ENCODE measurements at places on chromosomes 2 and 18.

DNA sequence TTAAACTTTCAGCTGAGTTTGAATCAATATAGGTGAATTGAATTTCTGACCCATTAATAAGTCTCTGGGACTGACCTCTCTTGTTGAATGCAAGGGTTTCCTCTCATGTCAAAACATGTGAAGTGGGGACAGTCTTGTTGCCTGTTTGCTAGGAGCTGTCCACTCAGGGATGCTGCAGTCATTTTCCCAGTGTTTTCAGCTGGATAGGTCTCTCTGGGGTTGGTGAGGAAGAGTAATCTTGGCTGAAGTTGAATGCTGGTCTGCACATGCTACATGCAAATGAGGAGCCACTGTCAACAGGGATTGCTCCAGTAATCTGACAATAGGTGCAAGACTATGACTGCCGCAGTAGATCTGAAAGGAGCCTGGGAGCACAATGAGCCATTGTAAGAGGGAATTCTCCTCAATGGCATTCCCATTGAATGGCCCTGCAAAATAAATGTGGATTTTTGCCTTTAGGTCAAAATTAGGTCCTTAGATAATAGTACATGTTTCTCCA, 34.1 kb upstream of the IL1RL1 start:
- no peak for DNase-seq

- no peak for DNase-seq
These were observed 503.6 kb upstream of the TNP1 start for GRCh38 chr2:217363470-217363869.

DNA sequence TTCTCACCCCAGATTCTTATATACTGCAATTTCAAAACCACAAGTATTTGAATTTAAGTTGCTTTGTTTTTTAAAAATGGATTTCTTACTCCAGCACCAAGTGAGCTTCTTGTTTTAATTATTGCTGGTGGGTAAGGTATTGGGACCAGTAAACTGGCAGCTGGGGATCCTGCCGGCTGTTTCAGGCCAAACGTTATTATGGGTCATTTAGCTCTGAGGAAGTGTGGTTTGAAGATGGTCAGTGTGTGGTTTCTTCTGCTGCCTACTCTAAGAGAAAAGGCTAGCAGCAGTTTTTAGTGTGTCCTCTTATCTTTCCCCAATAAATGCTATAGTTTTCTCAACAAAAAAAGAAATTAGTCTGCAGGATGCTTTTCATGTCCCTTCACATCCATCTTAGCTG, 30.6 kb downstream of the CFAP221 start:
- no peak for DNase-seq

- DNase-seq, result no peak
These were observed 100.7 kb downstream of the EHBP1 start for GRCh38 chr2:62806231-62806630.

DNA sequence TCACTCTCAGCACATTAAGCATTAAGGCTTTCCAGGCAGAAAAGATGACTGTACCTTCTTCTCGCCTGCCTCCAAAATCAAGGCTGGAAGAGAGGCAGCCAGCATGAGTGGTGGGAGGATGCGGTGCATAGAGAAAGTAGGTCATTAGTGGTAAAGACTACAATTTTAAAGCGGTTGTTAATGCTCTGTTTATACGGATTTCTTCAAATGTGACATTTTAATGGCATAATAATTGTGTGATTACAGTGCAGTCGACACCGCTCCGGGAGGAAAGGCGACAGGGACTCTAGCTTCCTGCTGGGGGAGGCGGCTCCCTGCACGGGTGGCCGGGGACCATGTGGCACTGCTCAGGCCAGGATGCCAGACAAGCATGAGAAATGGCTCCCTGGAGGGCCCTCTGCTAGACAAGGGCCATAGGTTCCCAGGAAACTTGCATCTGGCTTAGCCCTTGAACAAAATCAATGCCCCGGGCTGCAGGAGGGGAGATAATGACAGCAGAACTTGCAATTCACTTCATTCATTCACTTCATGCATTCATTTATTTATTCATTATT, 129.6 kb downstream of the GALNT14 start:
- no peak for DNase-seq

DNA sequence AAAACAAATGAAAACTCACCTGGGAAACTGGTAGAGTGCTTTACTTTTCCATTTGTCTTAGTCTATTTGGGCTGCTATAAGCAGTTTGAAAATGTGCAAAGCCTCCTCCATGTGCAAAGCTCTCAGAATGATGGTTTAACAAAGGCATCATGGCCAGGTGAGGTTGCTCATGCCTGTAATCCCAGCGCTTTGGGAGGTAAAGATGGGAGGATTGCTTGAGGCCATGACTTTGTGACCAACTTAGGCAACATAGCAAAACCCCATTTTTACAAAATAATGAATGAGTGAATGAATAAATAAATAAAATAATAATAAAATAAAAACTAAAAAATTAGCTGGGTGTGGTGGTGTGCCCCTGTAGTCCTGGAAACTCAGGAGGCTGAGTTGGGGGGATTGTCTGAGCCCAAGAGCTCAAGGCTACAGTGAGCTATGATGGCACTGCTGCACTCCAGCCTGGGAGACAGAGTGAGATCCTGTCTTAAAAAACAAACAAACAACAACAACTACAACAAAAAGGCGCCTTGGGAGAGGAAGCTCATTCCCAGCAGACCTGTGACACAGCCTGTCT, 71.8 kb downstream of the MYCN start:
- no peak for DNase-seq

DNA sequence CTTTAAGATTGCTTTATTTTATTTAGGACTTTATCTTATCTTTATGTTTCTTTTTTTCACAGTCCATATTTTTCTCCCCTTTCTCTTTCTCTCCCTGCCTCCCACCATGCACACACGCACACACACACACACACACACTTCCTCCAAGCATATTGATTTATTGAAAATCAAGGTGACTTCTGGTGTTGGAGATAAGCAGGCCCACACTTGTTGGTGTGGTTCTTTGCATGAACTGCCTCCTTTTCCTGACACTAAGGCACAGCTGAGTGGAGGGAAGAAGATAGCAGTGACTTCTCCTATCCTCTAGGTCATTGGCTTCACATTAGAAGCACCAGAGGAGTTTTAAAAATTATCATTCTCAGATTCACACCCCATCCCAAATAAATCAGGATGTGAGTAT, 18.0 kb downstream of the TBR1 start:
- DNase-seq, result no peak

DNA sequence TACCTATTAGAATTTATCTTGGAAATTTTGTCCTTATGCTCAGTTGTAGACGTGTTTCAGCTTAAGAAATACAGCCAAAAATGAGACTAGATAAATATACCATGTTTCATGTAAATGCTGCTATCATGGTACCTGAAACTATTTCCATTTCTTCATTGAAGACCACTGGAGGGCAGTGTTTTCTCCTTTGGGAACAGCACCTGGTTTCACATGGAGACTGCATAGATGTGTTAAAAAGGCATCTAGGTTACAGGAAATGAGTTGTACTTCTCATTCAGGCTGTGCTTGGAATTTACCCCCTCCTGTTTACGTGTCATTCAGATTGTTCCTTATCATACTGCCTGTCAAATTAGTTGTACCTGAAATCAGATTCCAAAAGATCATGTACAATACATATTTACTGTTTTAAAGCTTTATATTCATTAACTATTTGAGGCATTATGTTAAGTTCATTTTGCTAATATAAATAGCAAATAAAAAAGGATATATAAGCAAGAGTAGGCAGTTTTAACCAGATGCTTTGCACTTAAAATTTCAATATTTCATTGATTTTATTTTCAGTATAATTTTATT, 57.3 kb upstream of the PSMD14 start:
- DNase-seq, result no peak

- no peak for DNase-seq
These were observed 28.6 kb downstream of the TEX44 start for GRCh38 chr2:231621051-231621879.

GRCh38 chr2:136207030-136207623, 89.2 kb upstream of the CXCR4 start:
- DNase-seq, result no peak

GRCh38 chr2:239561446-239562001, 160.7 kb upstream of the HDAC4 start:
- no peak for DNase-seq

DNA sequence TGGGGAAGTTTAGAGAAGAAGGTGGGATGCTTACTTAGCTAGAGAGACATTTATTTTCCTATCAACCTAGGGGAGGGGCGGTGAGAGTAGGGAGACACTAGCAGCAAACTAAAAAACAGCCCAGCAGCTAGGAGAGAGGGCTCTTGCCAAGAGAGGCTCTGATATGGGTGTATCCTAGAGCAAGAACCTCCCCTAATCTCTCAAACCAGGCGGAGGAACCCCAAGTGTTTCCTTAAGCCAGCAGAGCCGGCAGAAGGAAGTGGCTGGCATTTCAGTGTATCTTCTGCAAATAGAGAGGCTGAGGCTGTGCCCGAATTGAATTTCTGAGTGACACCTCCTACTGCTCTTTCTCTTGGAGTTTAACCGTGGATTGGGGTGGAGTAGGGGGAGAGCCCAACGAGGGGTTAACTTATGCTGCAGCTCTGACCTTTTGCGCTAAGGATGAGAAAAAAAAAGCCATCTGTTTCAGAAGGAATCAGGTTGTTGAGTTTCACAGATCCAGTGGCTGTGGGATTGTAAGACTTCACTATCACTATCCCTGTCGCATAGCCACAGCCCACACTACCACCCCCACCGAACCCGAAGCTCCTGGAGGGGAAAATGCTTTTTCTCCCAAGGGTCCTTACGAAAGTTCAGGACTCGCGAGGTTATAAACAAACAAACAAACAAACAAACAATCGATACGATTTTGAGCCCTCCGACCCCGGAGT, 1.4 kb downstream of the ST8SIA5 start:
- no peak for DNase-seq

DNA sequence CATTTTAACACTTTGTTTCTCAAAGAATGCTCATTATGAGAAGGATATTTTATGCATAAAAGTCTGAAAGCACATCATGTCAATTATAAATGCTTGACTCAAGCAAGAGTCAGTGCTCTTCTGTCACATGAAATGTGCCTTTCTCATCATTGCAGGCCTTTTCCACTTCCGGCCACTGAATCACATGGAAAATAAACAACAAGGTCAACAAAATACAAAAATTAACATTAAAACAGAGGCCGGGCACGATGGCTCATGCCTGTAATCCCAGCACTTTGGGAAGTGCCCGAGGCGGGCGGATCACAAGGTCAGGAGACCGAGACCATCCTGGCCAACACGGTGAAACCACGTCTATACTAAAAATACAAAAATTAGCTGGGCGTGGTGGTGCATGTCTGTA, 480.6 kb downstream of the SPAG16 start:
- no peak for DNase-seq

DNA sequence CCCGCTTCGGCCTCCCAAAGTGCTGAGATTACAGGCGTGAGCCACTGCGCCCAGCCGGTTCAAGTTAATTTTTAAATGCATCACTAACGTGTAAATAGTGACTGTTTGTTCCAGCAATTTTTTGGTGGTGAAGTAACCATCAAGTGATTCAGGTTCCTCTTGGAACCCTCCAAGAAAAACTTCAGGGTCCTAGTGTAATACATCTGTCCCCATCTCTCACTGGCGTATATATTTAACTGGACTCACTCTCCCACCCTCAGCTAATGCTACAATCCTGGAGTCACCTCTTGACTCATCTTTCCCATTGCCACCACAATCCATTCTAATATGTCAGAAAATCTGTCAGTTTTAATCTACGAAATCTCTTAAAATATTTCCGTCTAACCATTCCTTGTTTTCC, 10.3 kb downstream of the SULT1C4 start:
- no peak for DNase-seq

DNA sequence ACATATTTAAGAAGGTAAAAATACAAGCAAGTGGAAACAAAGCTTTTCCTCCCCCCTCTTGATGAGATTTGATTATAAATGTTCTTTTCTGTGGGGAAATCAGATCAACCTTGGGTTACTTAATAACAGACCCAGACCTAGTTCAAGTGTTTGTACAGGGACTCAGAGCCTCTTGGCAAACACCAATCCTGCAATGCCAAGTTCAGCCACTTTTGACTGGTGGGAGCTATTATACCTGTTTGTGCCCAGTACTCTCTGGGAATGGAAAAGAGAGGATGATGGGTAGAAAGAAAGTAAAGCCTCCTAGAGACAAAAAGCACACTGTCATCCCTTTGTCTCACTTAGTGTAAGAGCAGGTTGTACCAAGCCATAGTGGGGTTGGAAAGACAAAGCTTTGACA, 63.8 kb upstream of the EPHA4 start:
- no peak for DNase-seq

DNA sequence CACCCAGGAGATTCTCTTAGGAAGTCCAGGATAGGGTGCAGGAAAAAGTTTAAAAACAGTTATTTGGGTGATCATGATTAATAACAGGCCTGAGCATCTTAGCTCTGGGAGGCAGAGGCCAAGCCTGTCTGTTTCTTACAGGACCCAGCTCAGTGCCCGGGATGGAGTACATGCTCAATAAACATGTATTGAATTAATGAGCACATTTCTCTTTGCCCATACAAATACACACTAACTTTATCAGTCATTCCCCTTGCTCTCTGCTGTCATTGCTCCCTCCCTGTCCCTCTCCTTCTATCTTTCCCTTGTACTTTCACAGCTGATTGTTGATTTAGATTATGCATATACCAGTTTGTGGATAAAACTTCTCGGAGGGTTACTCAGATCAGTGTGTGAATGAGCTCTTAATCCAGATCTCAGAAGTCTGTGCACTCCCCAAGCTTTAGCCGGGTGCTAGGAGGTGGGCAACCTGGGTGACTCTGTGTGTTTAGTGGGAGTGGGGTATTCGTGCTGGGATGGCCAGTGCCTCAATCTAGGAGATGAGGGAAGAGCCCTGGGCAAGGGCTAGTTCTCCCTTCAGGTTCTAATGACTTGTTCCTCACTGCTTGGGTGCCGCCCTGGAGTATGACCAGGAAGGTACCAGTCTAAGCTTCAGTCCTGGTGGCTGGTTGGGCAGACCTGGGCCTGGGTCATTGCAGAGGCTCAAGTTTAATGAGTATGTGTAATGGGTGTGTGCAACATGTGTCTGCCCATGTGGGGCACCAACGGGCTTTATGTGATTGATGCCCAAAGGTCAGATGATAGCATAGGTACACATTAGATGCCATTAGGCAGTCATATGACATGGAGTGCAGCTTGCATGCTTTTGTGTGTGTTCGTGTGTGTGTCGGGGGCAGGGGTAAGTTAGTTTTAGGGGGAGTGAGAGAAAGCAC, 10.6 kb downstream of the EMX1 start:
- DNase-seq, result no peak

- DNase-seq, result no peak
These were observed 1.9 kb upstream of the CABYR start for GRCh38 chr18:24136967-24137373.

- DNase-seq, result no peak
These were observed 555.2 kb downstream of the CMPK2 start for GRCh38 chr2:6310256-6311215.

- no peak for DNase-seq
These were observed 17.2 kb downstream of the SH3YL1 start for GRCh38 chr2:246489-247144.
